ENCODE measurements at places on chromosomes 1 and 21. TPM values are rescaled to one million over a fixed set of nuclear protein-coding genes. Genes with fewer than 3 reads are reported as not detected.

BRDT gene
- under 0.01 TPM for total RNA-seq

LDLRAP1 gene
- 4.3 TPM for total RNA-seq

EPHA2 gene
- 1.4 TPM for total RNA-seq

LAD1 gene
- total RNA-seq, result 9.1 TPM

BSND gene
- 0.14 TPM for total RNA-seq

ATP1A4 gene
- total RNA-seq, result 0.28 TPM

ZNF593OS gene
- not detected for total RNA-seq

DNA sequence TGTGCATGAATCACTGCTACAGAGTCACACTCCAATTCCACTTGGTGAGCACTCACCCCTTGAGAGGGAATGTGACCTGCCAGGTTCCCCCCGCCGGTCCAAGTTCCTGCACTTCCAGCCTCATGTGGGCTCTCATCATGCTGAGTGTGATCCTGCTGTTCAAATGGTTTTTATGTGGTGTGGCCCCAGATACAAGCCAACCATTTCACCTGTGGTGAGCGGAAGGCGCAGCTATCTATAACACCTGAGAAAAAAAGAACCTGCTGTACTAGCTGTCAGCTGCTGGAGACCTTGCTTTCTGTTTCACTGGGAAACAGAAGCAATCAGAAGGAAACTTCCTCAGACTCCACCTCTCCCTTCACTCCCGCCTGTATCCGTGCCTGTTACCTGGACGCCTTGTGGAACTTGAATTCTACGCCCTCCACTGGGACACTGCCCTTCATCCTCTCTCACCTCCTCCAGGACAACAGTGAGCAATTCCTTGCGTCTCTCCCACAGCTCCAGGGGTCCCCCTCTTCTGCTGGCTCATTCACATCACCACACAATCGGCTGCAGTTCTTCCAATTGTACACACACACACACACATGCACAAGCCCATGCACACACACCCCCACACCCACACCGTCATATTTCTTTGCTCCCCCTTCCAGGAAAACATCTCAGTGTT is 64.4 kb upstream of the RPL11 start:
- peaks cover 13% of the 10 kb centered on the region for H3K4me1 ChIP-seq
- no peaks in the 10 kb centered on the region for H3K27me3 ChIP-seq

DNA sequence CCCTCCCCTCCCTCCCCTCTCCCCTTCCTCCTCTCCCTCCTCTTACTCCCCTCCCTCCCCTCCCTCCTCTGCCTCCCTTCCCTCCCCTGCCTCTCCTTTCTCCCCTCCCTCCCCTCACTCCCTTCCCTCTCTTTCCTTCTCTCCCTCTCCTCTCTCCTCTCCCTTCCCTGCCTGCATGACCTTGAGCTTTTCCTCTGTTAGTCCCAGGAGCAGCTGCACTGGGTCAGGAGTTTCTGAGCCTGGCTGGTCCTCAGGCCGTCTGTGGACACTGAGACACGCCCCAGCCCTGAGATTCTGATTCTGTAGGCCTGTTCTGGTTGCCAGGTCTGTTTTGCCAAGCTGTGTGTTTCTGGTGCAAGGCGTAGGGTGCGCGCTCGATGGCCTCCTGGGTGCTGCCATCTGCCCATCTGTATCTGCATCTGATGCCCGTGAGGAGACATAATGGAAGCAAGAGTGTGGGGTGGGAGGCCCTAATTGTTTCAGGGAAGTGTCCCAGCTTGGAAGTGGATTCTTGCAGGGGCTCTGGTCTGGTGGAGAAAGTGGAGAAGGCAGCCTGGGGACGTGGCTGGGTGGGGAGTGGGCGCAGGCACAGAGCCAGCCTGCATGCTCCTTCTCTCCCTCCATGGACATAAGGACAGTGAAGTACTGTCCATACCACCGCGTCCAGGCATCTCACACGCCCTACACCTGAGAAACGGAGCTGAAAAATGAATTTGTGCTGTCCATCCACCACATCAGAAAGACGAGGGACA is 97.2 kb downstream of the WDR4 start:
- no peaks in the 10 kb centered on the region for H3K36me3 ChIP-seq
- no peak overlapping the region for H3K27ac ChIP-seq
- H3K4me1 ChIP-seq, result peaks cover 50% of the 10 kb centered on the region
- DNase-seq, result no peak

DNA sequence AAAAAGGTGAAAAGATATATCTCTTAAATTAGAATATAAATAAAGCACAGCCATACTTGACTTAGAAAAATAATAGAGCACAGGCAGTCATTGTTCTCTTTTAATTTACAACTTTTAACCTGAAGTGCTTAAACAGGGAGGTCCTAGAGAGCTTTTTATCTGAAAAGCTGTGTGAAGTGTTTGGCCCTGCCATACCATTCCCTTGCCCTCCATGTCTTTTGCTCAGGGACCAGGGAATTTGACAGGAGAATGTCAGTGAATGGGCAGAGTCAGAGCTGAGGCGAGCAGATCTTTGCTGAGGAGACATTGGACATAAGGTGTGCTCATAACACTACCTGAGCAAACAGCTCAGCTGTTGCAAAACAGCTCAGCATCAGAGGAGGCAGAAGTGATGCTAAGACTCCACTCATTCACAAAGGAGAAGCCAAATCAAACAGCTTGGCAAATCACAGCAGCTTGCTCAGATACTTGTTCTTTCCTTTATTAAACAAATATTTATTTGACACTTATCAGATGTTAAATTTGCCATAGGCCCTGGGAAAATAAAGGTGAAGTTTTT is 14.9 kb upstream of the MGST3 start:
- no peaks in the 10 kb centered on the region for H3K4me1 ChIP-seq
- peaks cover 2% of the 10 kb centered on the region for H3K27me3 ChIP-seq
- H3K27ac ChIP-seq, result no peak overlapping the region
- DNase-seq, result no peak
- no peak overlapping the region for H3K4me3 ChIP-seq

GRCh38 chr1:196078691-196079090 is 529.5 kb downstream of the KCNT2 start:
- DNase-seq, result no peak
- H3K36me3 ChIP-seq, result no peaks in the 10 kb centered on the region
- no peak overlapping the region for H3K27ac ChIP-seq
- H3K4me1 ChIP-seq, result no peaks in the 10 kb centered on the region

- DNase-seq, result peak; percentile 49
- H3K36me3 ChIP-seq, result no peaks in the 10 kb centered on the region
- H3K4me3 ChIP-seq, result no peak overlapping the region
- no peak overlapping the region for H3K27ac ChIP-seq
These were observed 475.6 kb downstream of the LTN1 start for GRCh38 chr21:28516991-28517592.

DNA sequence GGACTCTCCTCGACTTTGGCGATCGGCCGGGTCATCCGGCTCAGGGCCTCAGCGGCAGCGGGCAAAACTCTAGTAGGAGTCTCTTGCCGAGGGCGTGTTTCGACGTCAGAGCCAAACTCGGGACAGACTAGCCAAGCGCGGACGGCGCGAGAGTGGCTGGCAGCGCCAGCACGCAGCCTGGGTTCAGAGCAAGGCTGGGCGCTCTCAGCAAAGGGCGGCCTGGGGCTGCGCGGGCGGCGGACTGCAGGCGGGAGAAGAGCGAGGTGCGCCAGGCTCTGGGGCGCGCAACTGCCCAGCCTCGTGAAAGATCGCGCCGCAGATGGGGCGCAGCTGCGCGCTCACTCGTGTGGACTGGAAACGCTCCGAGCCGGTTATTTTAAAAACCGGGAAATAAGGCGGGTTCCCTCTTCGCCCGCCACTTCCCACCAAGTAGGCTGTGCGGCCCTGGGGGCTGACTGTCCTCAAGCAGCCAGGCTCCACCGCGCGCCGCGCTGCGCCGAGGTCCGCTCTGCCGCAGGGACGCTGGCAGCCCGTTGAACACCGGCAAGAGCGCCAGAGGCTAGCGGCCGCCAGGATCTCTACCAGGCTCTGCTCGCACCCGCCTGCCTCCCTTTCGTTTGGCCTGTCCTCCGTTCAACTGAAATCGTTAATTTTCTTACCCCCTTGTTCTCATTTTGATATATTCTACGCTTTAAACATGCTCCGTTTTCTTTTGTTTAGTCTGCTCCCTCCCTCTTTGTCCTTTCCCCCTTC is 2.4 kb downstream of the ALX3 start:
- no peaks in the 10 kb centered on the region for H3K36me3 ChIP-seq
- no peak for DNase-seq
- peaks cover 89% of the 10 kb centered on the region for H3K27me3 ChIP-seq

GRCh38 chr1:28517649-28517999 is 11.8 kb downstream of the RCC1 start:
- H3K27ac ChIP-seq, result peak overlapping the region; percentile 78
- peak overlapping the region; percentile 81 for H3K4me3 ChIP-seq
- H3K4me1 ChIP-seq, result peaks cover 19% of the 10 kb centered on the region
- H3K36me3 ChIP-seq, result peaks cover 38% of the 10 kb centered on the region
- no peaks in the 10 kb centered on the region for H3K27me3 ChIP-seq

DNA sequence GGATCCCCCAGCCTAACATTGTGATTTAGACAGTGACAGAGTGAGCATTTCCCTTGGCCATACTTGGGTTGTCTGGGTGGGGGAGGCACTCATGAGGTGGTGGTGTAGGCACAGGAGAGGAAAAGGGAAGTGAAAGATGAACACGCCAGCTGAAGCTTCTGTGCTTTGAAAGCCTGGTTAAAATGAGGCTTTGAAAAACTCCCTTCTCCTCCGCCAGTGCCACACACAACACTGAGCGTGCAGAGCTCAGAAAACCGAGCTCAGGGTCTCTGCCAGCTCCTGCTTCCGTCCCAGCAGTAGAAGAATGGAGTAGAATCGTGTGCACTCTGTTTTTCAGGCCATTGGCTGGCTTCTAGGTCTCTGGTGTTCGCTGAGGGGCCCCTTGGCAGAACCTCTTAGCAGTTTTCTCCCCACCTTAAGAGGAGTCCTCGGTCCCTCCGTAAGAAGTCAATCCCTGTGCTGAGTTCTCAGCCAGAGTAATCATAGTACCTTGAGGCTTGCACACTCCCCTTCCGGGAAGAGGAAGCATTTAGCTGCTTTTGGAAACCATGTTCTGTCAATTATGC is 12.9 kb downstream of the PLEKHM2 start:
- H3K27ac ChIP-seq, result peak overlapping the region; percentile 93
- H3K27me3 ChIP-seq, result no peaks in the 10 kb centered on the region
- peak; percentile 52 for DNase-seq
- no peaks in the 10 kb centered on the region for H3K36me3 ChIP-seq
- peak overlapping the region; percentile 34 for H3K4me3 ChIP-seq

- peak overlapping the region; percentile 86 for H3K4me3 ChIP-seq
- peak overlapping the region; percentile 96 for H3K27ac ChIP-seq
- no peaks in the 10 kb centered on the region for H3K36me3 ChIP-seq
- DNase-seq, result peak; percentile 76
- H3K27me3 ChIP-seq, result peaks cover 7% of the 10 kb centered on the region
- peaks cover 58% of the 10 kb centered on the region for H3K4me1 ChIP-seq
These were observed 7.1 kb downstream of the FOXO6 start for GRCh38 chr1:41368366-41368765.

DNA sequence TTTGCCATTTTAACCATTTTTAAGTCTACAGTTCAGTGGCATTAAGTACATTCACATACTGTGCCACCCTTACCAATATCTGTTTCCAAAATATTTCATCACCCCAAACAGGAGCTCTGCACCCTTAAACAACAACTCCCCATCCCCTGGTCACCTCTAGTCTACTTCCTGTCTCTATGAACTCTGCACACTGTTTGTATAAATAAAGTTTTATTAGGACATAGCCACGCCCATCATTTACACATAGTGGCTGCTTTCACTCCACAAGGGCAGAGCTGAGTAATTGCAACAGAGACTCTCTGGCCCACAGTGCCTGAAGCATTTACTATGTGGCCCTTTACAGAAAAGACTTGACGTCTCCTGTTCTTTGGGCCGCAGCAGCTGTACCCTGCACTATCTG is 30.1 kb downstream of the KCNAB2 start:
- peaks cover 3% of the 10 kb centered on the region for H3K36me3 ChIP-seq
- no peak overlapping the region for H3K27ac ChIP-seq
- H3K27me3 ChIP-seq, result no peaks in the 10 kb centered on the region
- no peak overlapping the region for H3K4me3 ChIP-seq
- no peaks in the 10 kb centered on the region for H3K4me1 ChIP-seq
- DNase-seq, result no peak

GRCh38 chr1:3539707-3540425 is 71.4 kb downstream of the MEGF6 start:
- no peak for DNase-seq
- H3K4me3 ChIP-seq, result no peak overlapping the region
- H3K4me1 ChIP-seq, result peaks cover 20% of the 10 kb centered on the region
- H3K36me3 ChIP-seq, result no peaks in the 10 kb centered on the region
- H3K27ac ChIP-seq, result peak overlapping the region; percentile 46

GRCh38 chr21:32733990-32734613 is 6.3 kb upstream of the SYNJ1 start:
- no peak overlapping the region for H3K4me3 ChIP-seq
- H3K27me3 ChIP-seq, result no peaks in the 10 kb centered on the region
- DNase-seq, result no peak
- peaks cover 12% of the 10 kb centered on the region for H3K36me3 ChIP-seq
- no peak overlapping the region for H3K27ac ChIP-seq

DNA sequence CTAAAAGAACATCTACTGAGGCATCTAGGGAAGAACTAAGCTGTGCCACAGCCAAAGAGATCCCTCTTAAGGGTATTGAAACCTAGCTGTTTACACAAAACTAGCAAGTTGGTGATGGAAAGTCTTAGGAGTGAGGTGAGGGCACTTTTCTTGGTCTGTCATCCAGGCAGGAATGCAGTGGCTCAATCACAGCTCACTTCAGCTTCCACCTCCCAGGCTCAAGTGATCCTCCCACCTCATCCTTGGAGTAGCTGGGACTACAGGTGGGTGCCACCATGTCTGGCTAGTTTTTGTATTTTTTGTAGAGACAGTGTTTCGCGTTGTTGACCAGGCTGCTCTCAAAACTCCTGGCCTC is 2.4 kb downstream of the PLEKHO1 start:
- no peak overlapping the region for H3K4me3 ChIP-seq
- H3K27me3 ChIP-seq, result peaks cover 21% of the 10 kb centered on the region
- peak overlapping the region; percentile 66 for H3K27ac ChIP-seq

GRCh38 chr1:63810936-63811469 is 37.2 kb downstream of the ROR1 start:
- peaks cover 4% of the 10 kb centered on the region for H3K4me1 ChIP-seq
- no peaks in the 10 kb centered on the region for H3K36me3 ChIP-seq
- H3K27me3 ChIP-seq, result no peaks in the 10 kb centered on the region
- H3K27ac ChIP-seq, result no peak overlapping the region
- no peak overlapping the region for H3K4me3 ChIP-seq

DNA sequence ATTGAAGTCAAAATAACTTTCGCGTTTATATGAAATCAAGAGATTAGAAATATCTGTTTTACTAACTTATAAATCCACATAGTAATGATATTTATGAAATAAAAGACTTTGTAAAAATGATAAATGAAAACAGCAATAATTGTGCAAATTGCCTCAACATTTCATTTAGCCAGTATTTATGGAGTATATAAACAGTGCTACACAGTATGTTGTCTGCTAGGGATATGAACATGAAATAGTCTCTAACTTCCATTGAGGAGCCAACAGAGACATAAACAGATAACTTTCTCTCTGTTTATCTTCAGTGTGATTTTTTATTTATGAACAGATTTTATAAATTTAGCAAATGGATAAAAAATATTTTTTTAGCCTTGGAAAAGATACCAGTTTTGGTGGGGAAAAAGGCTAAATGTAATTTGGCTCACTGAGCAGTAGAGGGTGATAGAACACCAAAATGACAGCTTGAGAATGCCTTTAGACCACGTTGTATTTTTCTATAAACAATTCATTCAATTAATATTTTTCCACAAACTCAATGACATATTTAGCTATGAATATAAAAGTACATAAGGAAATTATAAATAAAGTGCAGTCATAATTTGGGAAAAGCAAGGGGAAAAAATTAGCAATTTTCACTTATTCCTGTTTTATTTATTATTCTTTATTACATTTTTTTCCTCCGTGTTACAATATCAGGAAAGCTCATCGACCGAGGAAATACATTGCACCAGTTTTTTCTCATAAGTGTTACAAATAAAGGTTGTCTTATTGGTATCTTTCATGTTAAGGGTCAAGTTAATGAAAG is 47.5 kb upstream of the EEIG2 start:
- H3K4me1 ChIP-seq, result no peaks in the 10 kb centered on the region
- H3K27me3 ChIP-seq, result no peaks in the 10 kb centered on the region
- DNase-seq, result peak; percentile 30
- no peaks in the 10 kb centered on the region for H3K36me3 ChIP-seq
- no peak overlapping the region for H3K27ac ChIP-seq

Data from thymus (tissue), 14 donors.